ENCODE measurements at places on chromosomes 11 and 22.
A peak's percentile ranks its signal among the peaks of the same experiment; 100 is the strongest.

- DNase-seq, result no peak
These were observed 112.3 kb downstream of the TMPRSS5 start for GRCh38 chr11:113593698-113594308.

DNA sequence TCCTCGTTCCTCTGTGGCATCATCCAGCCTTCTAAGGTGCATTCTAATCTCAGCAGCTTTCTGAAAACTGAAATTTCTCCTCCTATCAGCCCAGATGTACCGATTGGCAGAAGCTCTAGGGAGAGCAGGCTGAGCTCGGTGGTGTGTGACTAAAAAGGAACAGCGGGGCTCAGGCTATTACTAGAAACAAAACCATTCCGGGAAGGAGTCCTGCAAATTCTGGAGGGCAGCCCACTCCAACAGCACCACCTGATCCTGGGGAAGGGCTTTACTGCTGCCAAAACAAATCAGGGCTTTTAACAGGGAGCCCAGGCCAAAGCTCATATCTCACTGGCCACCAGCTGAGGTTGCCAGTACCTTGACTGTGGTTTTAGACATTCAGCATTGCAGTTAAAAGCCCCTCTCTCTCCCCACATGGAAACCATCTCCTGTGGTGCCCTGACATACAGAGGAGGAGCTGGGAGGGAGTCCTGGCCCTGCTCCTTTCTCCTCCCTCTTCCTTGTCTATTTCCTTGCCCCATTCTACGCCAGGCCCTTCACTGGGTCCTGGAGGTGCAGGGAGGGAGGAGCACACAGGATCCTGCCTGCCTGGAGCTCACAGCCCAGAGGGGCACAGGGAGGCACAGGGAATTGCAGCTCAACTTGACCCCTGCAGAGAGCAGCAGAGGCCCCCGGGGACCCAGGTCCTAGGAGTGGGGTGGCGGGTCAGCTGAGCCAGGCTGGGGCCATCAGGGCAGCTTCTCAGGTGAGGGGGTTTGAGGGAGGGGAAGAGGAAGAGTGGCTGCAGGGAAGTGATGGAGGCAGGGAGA is 889 bp downstream of the PLAAT4 start:
- DNase-seq, result no peak

- DNase-seq, result no peak
These were observed 14.3 kb downstream of the DHCR7 start for GRCh38 chr11:71433648-71434450.

- DNase-seq, result no peak
These were observed 28.4 kb downstream of the ARHGAP32 start for GRCh38 chr11:129163714-129164164.

- DNase-seq, result peak; percentile 73
These were observed at the start of gene SMTN for GRCh38 chr22:31080848-31081649. Gene SMTN, plus strand, starts transcription at chr22:31081318. Its CDS starts 1,941 bp downstream, at chr22:31083259.

GRCh38 chr11:9008011-9008550 is 4.3 kb upstream of the NRIP3 start:
- no peak for DNase-seq

- no peak for DNase-seq
These were observed 573.7 kb upstream of the ANO3 start for GRCh38 chr11:25758145-25758661.

DNA sequence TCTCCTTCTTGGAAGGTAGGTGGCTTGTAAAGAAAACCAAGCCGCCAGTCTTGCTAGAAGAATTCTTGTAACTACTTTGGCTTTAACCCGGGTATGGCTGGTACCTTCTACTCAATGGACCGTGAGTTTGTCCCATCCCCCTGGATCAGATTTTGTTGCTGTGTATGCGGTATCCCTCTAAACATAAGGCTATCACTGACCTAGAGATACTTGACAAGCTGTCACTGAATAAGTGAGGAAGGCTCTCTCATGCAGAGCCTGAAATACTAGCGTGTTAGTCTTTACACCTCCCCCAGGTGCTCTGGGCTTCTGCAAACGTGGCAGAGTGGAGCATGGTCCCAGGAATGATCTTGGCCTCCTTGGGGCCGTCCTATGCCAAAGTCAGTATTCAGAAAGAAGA is 34.5 kb downstream of the GLB1L2 start:
- DNase-seq, result no peak

- no peak for DNase-seq
These were observed 64.7 kb upstream of the WNT7B start for GRCh38 chr22:46041642-46042041.

- no peak for DNase-seq
These were observed 11.6 kb downstream of the GRIK4 start for GRCh38 chr11:120523196-120523595.

DNA sequence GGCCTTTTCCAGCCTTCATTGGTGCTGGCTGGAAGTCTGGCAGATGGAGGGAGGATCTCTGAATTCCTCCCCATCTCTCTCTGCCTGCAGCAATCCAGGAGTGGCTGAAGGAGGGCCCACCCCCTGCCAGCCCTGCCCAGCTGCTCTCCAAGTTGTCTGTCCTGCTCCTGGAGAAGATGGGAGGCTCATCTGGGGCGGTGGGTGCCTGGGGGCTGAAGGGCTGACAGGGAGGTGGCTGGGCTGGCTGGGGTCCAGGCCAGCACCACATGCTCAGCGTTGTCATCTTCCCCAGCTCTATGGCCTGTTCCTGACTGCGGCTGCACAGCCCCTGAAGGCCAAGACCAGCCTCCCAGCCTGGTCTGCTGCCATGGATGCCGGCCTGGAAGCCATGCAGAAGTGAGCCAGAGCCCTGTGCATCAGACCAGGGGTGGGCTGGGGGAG is 12.2 kb downstream of the TKFC start:
- DNase-seq, result no peak

DNA sequence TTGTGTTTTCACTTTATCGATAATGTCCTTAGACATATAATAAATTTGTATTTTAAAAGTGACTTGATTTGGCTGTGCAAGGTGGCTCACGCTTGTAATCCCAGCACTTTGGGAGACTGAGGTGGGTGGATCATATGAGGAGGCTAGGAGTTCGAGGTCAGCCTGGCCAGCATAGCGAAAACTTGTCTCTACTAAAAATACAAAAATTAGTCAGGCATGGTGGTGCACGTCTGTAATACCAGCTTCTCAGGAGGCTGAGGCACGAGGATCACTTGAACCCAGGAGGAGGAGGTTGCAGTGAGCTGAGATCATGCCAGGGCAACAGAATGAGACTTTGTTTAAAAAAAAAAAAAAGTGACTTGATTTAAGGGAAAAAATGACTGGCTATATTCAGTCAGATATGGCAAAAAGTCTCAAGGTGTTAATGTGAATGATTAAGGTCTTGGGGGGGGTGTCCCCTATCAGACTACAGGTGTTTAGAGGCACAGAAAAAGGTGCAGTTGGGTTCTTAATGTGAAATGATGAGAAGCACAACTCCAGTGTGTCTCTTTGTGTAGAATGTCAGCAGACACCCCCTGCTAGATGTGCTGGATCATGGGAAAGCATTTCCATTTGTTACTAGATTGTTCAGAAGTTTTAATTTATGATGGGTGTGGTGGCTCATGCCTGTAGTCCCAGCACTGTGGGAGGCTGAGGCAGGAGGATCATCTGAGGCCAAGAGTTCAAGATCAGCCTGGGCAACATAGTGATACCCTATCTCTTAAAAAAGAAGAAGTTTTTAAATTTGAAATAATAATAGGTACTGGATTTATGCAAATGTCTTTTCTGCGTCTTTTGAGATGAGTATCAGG is 17.0 kb downstream of the NEAT1 start:
- DNase-seq, result no peak

DNA sequence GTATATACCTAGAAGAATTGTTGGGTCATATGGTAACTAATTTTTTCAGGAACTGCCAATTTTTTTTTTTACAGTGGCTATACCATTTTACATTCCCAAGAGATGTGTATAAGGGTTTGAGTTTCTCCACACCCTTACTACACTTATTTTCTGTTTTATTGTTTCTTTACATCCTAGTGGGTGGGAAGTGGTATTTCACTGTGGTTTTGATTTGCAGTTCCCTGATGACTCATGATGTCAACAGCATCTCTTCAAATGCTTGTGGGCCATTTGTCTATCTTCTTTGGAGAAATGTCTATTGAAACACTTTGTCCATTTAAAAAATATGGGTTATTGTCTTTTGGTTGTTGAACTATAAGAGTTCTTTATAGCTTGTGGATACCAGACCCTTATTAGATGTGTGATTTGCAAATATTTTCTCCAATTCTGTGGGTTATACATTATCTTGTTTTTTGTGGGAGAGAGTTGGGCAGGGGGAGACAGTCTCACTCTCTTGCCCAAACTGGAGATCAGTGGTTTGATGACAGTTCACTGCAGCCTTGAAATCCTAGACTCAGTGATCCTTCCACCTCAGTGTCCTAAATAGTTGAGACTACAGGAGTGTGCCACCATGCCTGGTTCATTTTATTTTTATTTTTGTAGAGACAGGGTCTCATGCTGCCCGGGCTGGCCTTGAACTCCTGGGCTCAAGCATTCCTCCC is 30.3 kb upstream of the PISD start:
- no peak for DNase-seq

DNA sequence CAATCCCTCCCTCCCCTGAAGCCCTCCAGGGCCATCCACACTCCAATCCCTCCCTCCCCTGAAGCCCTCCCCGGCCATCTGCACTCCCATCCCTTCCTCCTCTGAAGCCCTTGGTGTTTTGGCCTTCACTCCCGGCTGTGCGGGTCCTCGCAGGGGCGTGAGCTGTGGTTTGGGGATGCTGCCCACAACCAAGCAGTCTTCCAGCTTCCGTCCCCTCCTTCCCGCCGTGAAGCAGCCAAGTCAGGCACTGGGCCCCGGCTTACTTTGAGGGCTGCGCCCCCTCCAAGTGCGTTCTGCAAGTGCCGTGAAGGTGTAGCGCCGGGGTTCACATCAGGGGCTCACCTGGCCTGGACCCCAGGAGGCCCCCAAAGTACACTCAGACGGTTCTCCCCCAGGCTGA is 335.9 kb downstream of the BRD1 start:
- DNase-seq, result no peak

DNA sequence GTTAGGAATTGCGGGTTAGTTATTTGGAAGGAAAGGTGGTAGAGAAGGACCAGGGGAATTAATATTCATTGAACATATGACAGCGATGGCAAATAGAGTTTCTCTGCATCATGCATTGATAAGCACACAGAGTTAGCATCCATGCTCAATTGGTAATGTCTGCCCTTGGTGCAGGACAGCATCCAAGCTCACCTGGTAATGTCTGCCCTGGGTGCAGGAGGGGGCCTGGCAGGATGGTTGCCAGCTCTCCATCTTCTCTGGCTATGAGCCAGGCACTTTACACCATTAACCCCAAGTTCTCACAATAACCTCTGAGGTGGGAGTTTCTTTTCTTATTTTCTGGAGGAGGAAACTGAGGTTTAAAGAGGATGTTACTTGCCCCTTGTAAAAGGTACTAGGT is 50.4 kb upstream of the RBFOX2 start:
- no peak for DNase-seq

DNA sequence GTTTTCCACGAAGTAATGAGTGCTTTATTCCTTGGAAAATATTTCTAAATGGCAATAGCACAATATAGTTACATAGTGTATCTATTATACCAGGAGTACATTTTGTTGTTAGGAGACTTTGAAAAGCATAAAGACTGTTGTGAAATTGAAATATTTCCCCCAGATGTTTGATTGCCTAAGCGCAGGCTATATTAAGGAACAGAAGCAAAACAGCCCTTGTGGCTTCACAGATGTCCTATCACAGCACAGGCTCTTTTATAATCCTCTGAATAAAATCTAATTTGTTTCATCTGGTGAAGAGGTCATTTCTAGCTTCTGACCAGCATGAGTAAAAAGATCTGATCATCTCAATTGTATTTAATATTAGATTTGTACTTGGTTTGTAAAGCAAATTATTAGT is 48.2 kb downstream of the BSX start:
- DNase-seq, result no peak

GRCh38 chr11:34514597-34514996 is 1.0 kb upstream of the ELF5 start:
- DNase-seq, result no peak

- no peak for DNase-seq
These were observed 841.4 kb downstream of the JRKL start for GRCh38 chr11:97231231-97231630.

GRCh38 chr11:9710223-9710622 is 46.3 kb downstream of the SWAP70 start:
- DNase-seq, result no peak

DNA sequence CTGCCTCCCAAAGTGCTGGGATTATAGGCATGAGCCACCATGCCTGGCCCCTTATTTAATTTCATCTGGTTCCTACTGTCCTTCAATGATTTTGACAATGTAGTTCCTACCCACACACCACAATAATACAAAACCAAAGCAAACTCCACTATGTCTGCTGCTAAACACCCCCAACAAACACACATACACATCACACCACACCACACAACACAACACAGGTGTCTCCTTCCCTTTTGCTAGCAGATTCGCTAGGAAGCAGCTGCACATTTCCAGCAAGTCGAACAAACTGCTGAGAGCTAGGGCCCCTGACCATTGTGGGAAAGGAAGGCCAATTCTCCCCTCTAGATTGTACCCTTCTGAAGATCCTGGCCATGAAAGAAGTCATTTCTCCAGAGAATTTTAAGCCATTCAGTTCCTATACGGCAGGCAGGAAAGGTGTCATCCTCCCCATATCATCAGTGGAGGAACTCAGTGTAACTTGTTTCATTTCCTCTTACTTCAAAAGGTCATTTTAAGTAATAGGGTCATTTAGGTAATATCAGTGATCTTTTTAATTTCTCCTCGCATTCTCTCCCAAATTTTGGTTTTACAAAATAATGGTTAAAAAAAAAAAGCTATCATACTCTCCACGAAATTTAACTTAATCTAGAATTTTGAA is 18.5 kb downstream of the NUMA1 start:
- no peak for DNase-seq

Measured in stimulated activated CD8-positive, alpha-beta memory T cell treated with anti-CD3 and anti-CD28 coated beads, Interleukin-7, amount 100 ng/mL, for 1 hour (primary cell).